ENCODE measurements at places on chromosomes 1 and 21.

- no peak for DNase-seq
These were observed 25.1 kb upstream of the ZFP69B start for GRCh38 chr1:40425198-40425597.

GRCh38 chr1:21490774-21491487 lies 18.3 kb upstream of the ALPL start:
- peak; percentile 61 for DNase-seq

- DNase-seq: no peak
These were observed 57.5 kb upstream of the CPLANE2 start for GRCh38 chr1:16294219-16295212.

DNA sequence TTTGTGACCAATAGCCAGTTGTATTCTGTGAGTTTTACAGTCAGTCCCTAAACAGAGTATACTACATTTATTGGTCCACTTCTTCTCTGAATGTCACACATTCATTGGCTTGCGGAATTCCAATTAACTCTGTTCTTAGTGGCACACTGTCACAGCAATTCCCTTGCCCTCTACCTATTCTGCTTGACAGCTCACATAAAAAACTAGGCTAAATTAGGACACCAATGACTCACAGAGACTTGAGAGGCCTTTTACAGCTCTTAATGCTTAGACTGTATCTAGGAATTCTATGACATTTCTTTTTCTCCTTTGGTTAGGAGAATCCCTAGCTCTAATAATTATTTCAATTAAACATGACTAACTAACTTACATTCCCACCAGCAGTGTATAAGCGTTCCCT lies 104.1 kb downstream of the NEGR1 start:
- no peak for DNase-seq

DNA sequence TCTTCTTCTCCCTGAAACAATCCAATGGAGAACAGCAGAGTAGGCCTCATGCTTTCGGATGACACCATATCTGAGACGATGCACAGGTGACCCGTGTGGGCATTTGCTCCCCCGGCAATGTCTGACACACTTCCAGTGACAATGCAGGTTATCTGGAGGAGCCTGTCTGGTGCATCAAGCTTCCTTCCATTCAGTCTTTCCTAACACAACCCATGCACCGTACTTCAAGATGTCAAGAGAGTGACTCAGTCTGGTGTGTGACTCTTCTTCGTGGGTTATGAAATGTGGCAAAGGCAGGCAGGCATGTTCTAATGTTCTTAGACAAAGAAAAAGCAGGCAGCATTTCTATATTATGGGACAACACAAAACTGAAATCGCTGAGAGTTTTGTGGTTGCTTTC lies 159.1 kb downstream of the EDEM3 start:
- no peak for DNase-seq
